Esophagus muscularis mucosa (tissue), 4 donors: ENCODE measurements at places on chromosomes 1 and 21. TPM values are rescaled to one million over a fixed set of nuclear protein-coding genes. Genes with fewer than 3 reads are reported as not detected.

Gene FAM177B
- total RNA-seq, result not detected

- DNase-seq, result no peak
Measured at GRCh38 chr1:37741662-37742061, 23.3 kb downstream of the EPHA10 start.

Gene CNTN2
- 1.9 TPM for total RNA-seq

Gene CFHR1
- total RNA-seq, result 0.39 TPM

Gene SYT2
- 0.11 TPM for total RNA-seq

DNA sequence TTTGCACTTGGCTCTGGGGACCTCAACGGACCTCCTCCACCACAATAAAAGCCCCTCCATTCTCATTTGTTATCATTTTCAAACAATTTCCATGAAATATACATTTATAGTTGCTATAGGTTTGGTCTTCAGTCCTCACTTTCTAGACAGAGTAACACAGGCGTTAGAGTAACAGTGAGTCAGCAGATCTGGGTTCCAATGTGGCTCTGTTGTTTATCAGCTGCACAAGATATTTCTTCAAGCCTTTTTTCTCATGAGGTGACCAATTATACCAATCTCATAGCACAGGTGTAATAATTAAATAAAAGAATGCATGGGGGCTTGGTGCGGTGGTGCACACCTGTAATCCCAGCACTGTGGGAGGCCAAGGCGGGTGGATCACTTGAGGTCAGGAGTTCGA lies 32.8 kb upstream of the PSMB2 start:
- no peak for DNase-seq

GRCh38 chr1:205579711-205580110 lies 52.1 kb downstream of the ELK4 start:
- no peak for DNase-seq

Gene KIF17
- total RNA-seq, result 2.5 TPM

GRCh38 chr1:230082211-230082610 lies 15.2 kb downstream of the GALNT2 start:
- no peak for DNase-seq

GRCh38 chr1:59360729-59361128 lies 63.8 kb downstream of the FGGY start:
- no peak for DNase-seq

GRCh38 chr1:9826087-9826486 lies 2.3 kb upstream of the CLSTN1 start:
- no peak for DNase-seq

Gene RORC
- 0.11 TPM for total RNA-seq

DNA sequence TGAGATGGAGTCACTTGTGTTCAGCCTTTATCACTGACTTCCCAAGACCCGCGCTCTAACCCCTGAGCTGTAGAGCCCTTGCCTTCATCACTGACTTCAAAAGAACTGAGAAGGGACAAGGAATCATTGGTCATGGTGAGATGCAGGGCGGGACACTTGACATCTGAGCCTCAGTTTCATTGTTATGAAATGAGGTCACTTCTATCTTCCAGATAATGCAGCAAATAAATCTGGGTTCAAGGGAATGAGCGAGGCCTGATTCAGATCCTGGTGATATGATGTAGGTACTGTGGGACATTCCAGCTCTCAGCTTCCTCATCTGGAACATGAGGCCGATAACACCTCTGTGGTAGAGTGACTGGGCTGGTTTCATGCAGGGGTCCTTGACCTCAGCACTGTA lies 13.8 kb downstream of the KAZN start:
- no peak for DNase-seq

- DNase-seq, result no peak
Measured at GRCh38 chr1:47452426-47452825, 14.6 kb downstream of the FOXD2 start.

GRCh38 chr1:155962599-155963211 lies 15.6 kb downstream of the ARHGEF2 start:
- DNase-seq, result no peak

DNA sequence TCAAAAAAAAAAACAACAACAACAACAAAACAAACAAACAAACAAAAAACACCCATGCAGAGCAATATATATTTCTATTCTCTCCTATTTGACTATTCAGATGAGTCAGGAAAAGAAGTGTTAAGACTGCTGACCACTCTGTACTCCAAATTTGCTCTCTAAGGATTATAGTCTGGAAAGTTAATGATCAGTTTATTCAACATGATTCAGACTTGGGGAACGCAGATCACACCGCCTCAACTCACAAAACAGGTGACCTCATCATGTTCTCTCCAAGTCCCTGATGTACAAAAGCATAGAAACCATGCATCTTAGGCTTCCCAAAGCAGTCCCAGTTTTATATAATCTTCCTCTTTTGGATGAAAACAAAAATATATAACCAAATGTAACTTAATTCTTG lies 51.9 kb upstream of the PRRC2C start:
- DNase-seq, result no peak

Gene NBPF6
- not detected for total RNA-seq

- no peak for DNase-seq
Measured at GRCh38 chr1:84869720-84870119, 23.3 kb downstream of the LPAR3 start.

- no peak for DNase-seq
Measured at GRCh38 chr21:35593000-35593502, 467.3 kb downstream of the SETD4 start.

DNA sequence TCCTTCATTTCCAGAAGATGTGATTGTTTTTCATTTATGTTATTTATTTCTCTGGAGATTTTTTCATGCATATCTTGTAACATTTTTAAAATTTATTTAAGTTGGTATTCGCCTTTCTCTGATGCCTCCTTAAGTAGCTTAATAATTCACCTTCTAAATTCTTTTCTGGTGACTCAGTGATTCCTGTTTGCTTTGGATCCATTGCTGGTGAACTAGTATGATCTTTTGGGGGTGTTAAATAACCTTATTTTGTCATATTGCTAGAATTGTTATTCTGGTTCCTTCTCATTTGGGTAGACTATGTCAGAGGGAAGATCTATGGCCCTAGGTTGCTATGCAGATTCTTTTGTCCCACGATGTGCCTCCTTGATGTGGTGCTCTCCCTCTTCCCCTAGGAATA lies 1347.2 kb upstream of the B3GALT2 start:
- no peak for DNase-seq

DNA sequence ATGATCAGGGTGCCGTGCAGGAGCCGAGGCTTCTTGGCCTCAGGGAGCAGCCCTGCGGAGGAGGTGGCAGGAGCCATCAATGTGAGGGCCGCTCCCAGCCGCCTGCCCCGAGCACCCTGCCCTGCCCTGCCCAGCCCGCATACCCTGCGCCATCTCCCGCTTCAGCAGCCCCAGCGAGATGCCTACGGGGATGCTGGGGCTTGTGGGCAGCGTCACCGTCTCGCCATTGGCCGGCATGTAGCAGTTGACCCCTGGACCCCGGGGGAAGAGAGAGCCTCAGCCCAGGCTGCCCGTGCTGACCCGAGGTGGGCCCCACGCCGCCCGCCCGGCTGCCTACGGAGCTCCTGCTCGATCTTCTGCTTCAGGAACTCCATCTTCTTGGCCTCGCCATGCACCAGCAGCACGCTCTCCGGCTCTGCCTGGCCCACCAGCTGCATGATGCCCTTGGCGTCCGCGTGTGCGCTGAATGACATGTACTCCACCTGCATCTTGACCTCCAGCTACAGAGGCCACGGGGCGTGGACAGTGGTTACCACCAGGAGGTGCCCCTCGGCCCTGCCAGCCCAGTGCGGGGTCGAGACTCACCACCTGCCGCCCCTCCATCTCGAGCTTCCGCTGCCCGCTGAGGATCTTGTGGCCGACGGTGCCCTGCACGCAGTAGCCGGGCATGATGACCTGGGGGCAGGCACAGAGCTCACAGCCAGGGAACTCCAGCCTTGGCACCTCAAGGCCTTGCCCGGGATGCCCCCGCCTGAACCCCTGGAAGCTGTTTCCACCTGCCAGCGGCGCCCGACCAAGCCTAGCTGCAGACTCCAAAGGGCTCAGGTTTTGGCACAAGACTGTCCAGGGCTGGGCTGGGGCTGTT lies 4.3 kb downstream of the PUSL1 start:
- no peak for DNase-seq

DNA sequence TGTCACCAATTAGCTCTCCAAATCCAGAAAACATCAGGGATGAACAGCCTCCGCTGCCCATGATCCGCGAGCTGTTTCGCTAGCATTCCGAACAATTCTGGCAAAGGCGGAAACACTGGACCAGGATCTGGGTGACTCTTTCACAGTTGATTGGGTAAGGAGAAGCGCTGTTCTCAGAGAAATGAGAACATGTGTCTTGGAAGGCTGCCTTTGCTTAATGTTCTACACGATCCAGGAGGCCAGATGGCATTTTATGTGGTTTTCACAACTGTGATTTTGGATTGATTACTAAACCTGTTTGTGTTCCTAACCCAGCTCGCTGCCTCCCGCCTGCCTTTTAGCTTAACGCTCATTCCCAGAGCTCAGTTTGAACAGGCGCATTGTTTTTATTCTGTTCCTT lies 144.0 kb downstream of the KIF26B start:
- no peak for DNase-seq

Gene NR1I3
- total RNA-seq, result not detected

DNA sequence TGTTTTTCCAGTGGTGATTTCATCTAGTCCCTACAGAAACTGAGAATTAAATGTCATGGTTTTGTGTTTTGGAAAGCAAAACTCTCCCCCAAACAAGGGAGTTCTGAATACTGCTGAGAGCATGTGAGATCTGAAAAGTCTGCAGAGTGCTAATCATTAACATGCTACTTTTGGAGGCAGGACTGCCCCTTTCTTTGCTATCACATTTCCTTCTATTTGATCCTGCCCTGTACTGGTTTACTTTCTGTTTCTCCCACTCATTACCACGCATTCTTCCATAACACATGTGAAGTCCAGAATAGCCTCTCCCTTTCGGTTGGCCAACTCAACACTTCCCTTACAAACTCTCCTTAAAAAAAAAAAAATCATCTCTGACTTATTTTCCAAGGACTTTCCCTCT lies 63.6 kb downstream of the GADD45A start:
- no peak for DNase-seq

DNA sequence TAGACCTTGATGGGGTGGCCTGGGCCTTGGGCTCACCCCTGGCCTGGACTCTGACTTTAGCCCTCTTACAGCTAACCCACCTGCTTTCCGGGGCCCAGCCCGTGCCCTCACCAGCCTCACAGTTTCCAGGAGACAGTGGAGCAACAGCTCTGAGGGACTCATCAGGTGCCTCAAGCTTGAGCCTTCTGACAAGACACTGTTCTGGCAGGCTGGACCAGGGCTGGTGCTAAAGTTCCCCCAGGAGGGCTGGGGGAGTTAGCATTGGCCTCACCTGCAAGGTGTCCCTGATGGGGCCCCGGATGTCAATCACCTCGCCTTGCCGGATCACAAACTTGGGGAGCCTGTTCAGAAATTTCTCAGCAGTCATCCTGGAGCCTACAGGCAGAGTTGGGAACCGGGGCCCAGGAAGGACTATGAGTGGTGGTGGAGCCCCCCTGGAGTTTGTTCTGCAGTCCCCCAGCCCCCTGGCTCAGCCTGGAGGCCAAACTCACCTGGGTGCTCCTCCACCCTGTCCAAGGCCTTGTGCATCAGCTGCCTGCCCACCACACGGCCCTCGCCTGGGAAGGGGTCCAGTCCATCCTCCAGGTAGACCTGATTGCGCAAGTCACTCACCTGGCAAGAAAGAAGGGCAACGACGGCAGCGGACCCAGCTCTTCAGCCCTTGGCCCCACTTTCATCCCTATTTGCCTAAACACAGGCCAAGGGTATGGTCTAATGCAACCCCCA lies 4.1 kb downstream of the SH3BGRL3 start:
- DNase-seq, result no peak

GRCh38 chr1:154879038-154879421 lies 8.9 kb upstream of the KCNN3 start:
- no peak for DNase-seq

GRCh38 chr1:101017448-101017847 lies 8.1 kb downstream of the DPH5 start:
- DNase-seq, result no peak

DNA sequence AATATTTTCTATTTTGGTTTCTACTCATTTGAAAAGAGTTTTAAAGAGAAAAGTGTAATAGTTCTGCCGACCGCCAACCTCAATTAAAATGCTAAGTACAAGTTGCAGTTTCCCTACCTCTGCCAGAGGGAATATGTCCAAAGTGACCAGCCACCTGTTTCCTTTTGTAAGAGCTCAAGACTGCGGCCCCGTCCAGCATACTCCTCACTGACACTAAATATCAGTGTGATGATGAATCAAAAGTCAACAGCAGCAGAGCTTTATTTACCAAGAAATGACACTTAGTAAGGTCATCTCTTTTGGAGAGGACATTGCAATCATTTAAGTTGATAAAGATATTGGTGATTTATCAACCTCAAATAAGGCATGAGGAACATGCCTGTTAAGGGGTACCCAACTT lies 57.4 kb upstream of the NRIP1 start:
- DNase-seq, result no peak

Gene EFNA3
- total RNA-seq, result not detected

GRCh38 chr1:195745189-195746010 lies 862.8 kb downstream of the KCNT2 start:
- DNase-seq, result no peak

DNA sequence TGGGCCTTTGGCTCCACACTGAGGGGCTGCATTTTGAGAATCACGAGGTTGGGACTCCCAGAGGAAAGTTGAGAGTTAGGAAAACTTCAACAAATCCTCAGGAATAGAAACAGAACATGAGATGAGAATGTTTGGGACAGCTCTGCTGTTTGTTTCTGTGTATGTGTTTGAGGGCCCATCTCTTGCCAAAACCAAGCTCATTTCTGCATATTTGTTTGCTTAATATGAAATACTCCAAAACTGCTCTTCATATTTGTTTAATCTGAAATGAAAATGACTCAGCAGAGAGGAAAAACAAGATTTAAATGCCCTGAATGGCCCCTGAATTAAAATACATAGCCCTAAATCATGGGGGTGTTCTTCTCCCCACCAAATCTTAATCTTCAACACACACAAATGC lies 78.1 kb downstream of the DDR2 start:
- DNase-seq, result no peak

Gene SPRR2G
- not detected for total RNA-seq

DNA sequence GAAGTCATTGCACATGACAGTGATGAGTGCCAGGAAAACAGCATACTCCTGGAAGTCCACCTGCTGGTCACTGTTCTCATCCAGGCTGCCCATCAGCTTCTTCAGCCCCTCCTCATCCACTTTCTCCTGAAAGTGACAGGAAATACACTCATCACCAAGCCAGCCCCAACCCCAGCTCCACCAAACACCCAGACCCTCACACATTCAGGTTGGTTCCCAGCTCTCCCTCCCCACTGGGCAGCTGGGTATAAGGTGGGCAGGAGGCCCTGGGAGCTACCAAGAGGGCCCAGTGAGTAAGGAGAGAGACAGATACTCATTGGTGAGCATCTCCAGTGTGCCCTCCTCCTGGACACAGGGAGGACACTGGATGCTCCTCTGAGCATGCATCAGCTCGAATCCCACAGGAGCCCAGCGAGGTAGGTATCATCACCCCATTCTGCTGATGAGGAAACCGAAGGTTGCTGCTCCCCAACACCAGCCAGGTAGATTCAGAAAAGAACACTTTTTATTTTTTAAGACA lies 4.1 kb downstream of the S100A2 start:
- DNase-seq, result no peak

Gene SUMO3
- 48.3 TPM for total RNA-seq

Gene OLFML3
- total RNA-seq, result 109 TPM
